Stimulated activated CD8-positive, alpha-beta memory T cell treated with anti-CD3 and anti-CD28 coated beads, Interleukin-4, amount 100 ng/mL, for 1 hour (primary cell): ENCODE measurements at places on chromosomes 6 and 20.

GRCh38 chr6:1760876-1761275, 151.2 kb downstream of the FOXC1 start:
- DNase-seq, result no peak

DNA sequence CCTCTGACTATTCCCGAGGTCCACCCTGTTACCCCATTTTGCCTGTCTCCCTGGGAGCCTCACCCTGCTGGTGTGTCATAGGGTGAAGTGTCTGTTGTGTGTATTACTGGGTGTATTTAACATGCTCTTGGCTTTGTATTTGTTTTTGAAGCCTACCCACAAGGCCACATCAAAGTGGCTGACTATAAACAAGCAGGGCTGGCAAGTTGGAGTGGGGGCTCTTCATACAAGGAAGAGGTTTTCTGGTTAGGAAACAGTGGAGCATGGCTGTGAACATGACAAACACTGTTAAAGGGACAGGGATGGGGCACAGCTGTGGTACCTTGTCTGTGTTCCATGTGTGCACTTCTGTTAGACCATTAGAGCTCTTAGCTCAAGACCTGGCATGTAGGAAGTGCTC, 26.3 kb downstream of the HECA start:
- DNase-seq, result no peak

GRCh38 chr6:28354688-28355554, 5.2 kb downstream of the ZKSCAN3 start:
- DNase-seq, result no peak

DNA sequence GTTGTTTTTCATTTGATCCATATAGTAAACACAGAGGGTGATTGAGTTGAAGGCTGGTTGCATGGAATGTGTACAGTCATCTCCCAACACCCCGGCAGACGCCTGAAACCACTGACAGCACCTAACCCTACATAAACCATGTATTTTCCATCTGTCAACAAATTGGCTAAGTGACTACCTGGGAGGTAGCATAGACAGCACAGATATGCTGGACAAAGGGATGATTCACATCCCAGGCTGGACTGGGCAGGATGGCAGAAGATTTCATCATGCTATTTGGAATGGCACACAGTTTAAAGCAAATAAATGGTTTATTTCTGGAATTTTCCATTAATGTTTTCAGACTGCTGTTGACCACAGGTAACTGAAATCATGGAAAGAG, 4.4 kb upstream of the VIP start:
- DNase-seq, result no peak

- no peak for DNase-seq
These were observed 25.4 kb upstream of the FOXF2 start for GRCh38 chr6:1363729-1364572.

- no peak for DNase-seq
These were observed 5.9 kb upstream of the PAQR8 start for GRCh38 chr6:52356017-52356416.

DNA sequence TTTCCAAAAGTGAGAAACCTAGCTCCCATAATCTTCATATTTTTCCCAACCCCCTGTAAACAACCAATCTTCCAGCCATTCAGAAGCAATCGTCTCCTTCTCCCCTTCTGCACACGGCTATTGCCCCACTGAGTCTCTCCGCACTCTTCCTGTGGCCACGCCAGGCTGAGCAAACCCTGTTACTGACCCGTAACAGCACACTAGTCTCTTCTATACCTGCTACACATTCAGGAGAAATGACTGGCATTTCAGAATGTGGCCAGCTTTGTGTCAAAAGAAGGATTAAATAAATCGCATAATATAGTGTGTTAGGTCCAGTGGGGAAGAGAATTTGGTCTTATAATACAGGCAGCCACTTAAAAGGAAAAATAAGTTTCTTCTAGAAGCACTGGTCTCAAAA, 41.4 kb downstream of the ECT2L start:
- DNase-seq, result no peak

DNA sequence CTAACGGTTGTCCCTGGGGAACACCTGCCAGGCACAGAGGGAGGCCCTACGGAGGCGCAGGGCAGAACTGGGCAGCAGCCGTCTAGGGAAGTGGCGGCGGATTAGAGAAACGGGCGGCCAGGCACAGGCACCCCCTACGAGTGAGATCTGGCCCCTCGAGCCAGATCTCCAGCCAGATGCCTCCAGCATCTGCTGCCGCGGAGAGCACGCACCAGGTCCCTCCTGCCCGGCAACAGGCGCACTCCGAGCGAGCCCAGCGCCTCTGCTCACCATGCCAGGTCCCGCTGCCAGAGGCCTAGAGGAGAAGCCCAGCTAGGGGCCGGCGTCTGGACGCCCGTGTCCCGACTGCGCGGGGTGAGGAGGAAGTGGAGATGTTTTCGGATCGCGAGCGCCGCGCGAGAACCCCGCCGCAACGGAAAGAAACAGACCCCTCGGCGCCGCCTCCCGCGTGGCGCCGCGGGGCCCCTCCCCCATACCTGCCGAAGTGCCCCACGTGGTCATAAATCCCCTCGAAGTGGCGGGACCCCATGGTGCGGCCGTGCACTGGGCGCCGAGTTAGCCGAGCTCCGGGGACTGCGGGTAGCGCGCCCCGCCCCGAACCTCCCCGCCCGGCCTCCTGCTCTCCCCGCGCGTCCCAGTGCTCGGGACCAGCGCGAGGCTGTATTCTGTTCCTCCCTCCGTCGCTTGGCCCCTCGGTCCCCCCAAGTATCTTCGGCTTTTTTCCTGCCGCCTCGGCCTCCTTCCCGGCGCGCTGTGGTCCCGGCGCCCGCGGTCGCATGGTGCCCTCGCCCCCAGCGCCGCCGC, at the start of gene SLC22A16:
Gene SLC22A16 (minus strand): TSS at position 568 of the 804 bp plus-strand sequence. CDS start 39 bp downstream, at position 529.
- DNase-seq, result no peak

GRCh38 chr6:112409311-112409710, 62.2 kb downstream of the RFPL4B start:
- DNase-seq, result no peak

- DNase-seq, result no peak
These were observed 171.7 kb downstream of the WDR27 start for GRCh38 chr6:169529931-169530751.

- peak; percentile 13 for DNase-seq
These were observed 112.0 kb upstream of the COL21A1 start for GRCh38 chr6:56359201-56359899.

DNA sequence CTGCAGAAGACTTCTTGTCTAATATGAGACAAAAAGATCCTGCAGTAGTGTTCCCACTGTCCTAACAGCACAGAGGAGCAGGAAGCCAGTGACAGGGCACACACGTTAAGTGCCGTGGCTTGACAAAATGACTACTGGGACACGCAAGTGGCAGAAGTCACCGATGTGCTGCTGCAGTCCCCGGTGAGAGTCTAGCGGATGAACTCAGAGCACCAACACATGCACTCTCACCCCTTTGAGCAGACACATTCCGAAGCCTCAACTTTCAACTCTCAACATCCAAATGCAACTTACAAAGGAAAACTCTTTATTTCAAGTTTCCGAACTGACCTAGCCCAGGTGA, 898 bp downstream of the LAMA4 start:
- no peak for DNase-seq

- DNase-seq, result no peak
These were observed 260.0 kb downstream of the TMEM242 start for GRCh38 chr6:157063176-157063905.

GRCh38 chr20:2986466-2986865, 57.0 kb upstream of the GNRH2 start:
- DNase-seq, result no peak

- no peak for DNase-seq
These were observed 20.5 kb downstream of the COL20A1 start for GRCh38 chr20:63313349-63314014.

GRCh38 chr6:15843764-15844163, 180.9 kb upstream of the DTNBP1 start:
- DNase-seq, result no peak

GRCh38 chr6:64737418-64737817, 969.6 kb downstream of the EYS start:
- no peak for DNase-seq

DNA sequence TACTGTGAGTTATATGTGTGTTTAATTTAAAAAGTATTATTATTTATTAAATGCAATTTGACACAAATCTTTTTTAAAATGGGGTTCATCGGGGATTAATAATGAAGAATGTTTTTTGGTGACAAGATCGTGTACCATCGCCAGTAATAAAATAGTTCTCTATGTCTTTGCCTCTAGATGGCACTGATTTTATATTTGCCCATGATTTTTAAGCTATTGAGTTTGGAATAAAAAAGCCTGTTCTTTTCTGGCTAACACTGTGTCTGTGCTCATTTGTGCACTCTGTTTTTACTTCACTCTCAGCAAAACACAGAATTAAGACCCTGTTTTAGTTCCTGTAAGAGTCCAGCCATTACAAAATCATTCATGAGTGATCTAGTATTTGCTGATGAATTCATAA, 127.0 kb downstream of the FARS2 start:
- no peak for DNase-seq

DNA sequence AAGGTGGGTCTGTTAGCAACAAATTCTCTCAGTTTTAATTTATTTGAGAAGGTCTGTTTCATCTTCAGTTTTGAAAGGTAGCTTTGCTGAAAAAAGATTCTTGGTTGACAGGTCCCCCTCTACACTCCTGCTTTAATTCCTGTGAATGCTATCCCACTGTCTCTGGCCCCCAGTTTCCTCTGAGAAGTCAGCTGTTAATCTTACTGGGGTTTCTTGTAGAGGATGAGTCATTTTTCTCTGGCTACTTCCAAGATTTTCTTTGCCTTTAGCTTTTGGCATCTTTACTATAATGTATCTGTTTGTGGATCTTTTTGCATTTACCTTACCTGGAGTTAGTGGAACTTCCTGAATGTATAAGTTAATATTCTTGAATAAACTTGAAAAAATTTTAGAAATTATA, 122.7 kb downstream of the MMS22L start:
- no peak for DNase-seq

DNA sequence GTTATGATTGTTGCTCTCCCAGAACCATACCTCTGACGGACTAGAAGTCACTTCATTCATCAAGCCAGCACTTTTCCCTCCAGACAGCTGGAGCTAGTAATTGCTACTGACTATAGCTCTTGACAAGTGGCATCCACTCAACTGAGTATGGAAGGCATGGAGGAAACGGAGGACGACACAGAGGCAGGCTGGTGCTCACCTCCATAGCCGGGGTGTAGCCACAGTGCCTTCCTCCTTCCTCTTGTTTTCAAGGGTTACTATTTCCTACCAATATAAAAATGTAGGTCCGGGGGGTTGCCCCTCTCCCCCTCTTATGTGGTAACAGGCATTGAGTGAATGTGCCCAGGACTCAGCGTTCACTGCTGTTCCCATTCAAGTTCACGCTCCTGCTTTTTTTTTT, 23.5 kb upstream of the FOXC1 start:
- no peak for DNase-seq

- DNase-seq, result no peak
These were observed 30.8 kb downstream of the FBXO5 start for GRCh38 chr6:152952045-152952444.

GRCh38 chr6:142300758-142301650, 803 bp upstream of the ADGRG6 start:
- DNase-seq, result no peak

DNA sequence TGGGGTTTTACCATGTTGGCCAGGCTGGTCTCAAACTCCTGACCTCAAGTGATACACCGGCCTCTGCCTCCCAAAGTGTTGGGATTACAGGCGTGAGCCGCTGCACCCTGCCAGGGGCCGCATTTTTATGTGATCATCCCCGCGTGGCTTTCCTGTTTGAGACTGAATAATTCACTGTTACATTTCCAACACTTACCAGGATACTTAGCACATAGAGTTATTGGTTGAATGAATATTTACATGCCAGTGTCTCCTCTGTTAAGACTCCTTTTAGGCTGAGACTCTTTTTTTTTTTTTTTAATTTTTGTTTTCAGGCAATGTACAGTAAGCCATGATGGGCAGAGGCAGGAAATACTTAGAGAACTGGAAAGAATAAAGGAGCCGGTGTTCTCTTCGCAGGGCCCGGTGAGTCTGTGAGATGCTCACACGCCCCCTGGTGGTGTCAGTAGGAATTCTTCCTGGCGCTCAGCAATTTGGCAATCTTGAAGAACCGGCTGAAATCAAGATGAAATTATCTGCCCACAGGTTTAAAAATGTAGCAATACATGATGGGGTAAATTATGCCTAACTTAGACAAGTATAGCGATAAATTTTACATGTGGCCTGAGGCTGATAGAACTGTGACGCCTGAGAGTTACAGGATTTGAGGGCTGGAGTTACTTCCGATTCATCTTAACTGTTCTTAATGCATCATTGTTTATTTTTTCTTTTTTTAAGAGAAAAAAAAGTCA, 7.6 kb upstream of the RNF114 start:
- DNase-seq, result peak; percentile 65

GRCh38 chr6:113039005-113039404, 691.9 kb downstream of the RFPL4B start:
- no peak for DNase-seq

DNA sequence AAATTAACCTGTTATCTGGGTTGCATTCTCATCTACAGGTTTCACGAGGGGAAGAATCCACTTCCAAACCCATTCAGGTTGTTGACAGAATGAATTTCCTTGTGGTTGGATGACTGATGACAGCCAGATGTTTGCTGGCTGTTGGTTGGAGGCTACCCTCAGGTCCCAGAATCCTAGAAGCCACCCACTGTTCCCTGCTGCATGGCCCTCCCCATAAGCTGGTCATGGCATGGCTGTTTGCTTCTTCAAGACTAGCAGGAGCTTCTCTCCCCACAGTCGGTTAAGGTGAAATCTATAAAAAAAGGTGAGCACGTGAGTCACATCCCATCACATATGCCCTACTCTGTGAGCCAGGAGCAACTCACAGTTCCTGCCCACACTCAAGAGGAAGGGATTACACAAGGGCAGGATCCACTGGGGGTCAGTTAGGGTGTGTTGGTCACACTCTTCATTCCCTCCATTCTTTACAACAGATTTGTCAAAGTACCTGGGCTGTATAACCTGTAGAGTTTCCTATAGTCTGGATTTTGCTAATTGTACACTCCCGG, 19.5 kb upstream of the RPS10 start:
- DNase-seq, result no peak

GRCh38 chr20:44083220-44083933, 103.6 kb downstream of the JPH2 start:
- no peak for DNase-seq

DNA sequence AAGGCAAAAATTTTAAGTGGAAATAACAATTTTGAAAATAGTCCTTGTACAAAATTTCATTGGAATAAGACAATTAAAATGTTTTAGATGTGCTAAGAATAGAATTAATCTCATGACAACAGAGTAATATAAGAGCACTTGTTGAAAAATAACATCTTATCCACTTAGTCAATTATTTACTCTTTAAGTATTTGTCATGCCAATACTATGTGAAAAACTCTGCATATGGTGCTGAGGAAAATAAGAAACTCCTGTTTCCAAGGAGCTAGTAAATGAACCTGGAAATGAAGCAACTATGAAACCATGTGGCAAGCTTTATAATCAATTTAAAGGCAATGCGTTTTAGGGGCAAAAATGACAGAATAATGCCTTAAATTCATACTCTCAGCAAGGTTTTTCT, 42.7 kb upstream of the HCRTR2 start:
- no peak for DNase-seq

DNA sequence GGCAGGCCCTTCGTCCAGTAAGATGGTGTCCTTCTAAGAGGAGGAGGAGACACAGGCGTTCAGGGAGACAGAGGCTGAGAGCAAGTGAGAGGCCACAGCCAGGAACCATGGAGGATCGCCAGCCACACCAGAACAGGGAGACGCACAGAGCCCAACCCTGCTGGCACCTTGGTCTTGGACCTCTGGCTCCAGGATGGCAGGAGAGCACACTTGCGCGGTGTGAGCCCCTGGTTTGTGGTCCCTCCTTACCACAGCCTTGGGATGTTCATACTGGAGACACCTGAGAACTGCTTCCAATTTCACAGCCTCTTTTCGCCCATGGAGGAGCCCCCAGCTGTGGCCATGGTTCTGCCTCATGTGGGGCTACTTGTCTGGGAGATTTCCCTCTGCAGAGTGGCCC, 222.4 kb downstream of the DLL1 start:
- no peak for DNase-seq
